ENCODE measurements at places on chromosomes 12 and 14. TPM values are rescaled to one million over a fixed set of nuclear protein-coding genes. Genes with fewer than 3 reads are reported as not detected.
A peak's percentile ranks its signal among the peaks of the same experiment; 100 is the strongest.

GRCh38 chr12:69698769-69699540 is at the start of gene BEST3:
TSS of gene BEST3 (minus strand) at chr12:69699303. CDS start at chr12:69697798, 1,505 bp downstream.
- DNase-seq: no peak

DNA sequence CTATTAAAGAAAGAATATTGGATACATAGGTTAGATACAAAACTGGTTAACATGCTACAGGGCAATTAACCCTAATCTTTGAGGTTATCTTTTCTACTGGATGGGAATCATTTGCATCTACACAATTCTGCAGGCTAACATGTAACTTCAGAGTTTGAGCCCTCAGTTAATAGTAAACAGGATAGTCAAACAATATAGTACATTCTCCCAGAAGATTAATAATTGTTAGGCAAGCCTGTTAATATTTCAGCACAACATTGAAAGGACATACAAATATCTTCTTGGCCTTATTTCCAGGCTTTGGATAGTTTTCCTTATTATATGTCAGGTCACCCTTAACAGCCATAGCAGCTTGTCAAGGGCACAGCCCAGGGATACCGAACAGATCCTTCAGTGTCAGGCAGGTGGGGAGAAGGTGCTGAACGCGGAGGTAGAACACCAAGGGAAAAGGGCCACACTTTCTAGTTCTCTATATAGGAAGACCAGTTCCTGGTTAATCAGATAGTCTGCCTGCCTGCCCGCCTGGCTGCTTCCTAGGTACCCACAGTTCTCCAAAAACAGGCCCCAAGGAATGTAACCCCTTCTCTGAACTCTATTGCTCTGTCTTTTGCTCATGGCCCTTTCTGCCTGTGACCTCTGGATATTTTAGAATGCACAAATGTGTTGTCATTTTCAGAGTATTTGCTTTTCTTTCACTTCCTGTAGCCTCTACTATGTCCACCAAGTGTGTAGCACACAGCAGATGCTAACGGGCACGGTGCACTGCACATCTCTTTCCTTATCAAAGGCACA is 256.0 kb downstream of the PCNX1 start:
- DNase-seq: no peak

DNA sequence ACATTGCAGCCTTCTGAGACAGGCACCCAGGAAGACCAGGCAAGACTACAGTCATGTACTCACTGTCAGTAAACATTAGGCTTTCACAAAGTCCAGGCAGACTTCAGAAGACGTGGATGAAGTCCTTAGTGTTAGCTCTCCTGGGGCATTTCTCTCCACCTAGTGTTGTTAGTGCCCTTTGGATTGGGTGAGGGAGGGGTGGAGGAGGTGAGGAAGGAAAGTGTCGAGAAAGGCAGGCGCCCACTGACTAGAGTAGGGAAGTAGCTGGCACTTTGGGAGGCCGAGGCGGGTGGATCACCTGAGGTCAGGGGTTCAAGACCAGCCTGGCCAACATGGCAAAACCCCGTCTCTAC is 20.2 kb downstream of the TMEM229B start:
- no peak for DNase-seq

DNA sequence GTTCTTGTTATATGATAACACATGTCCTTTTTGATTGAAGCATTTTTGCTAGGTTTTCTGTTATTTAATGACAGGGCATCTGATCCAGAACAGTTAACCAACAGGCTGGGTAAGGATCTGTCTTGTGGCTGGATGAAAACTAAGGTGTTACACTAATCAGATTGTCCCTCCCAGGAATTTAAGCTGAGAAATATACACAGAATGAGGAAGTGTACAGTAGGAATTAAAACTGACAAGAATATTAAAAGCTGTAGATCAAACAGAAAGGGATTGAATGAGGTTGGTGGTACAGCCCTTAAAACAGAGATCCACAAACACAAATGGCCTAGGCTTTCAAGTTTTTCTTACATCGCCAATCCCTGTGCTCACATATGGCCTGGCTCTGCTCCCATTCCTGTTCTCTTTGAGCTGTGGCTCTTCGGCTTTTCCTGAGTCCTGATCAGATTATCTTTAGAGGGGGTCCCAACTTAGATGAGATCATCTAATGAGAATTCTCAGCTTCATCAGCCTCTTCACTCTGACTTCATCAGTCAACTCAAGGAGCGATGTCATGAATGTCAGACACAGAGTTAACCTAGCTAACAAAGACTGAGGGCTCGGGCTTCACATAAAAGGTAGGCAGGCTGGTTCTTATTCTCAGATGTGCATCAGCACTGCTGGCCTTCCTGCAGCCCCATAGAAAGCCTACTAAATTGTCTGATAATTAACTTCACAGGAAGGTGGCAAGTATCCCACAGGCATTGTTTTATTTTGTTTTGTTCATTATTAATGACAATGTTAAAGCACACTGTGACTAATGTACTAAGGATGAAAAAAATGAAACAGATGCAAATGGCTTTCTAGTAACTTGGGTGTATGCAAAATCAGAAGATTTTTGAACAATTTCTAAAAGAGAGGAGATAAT is 11.4 kb downstream of the PYGL start:
- DNase-seq: no peak

Gene TMEM52B
- polyA plus RNA-seq: 127 TPM

DNA sequence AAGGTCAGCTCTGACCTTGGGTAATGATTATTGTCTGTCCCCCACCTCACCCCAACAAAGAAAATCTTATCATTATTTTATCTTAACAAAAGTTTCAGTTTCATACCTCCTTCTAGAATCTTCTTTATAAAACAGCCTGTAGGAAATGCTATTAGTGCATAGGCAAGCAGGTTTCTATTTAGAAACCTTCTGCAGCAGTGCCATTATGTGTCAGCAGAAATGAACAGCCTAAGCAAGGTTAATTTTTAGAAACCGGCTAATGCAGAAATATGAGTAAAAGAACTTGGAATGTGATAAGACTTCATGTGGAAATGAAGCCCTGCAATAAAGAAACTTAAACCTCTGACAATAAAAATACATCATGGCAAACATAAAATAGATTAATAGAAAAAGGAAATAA is 814.4 kb downstream of the FSCB start:
- DNase-seq: no peak

Gene RFLNA
- polyA plus RNA-seq: 7.6 TPM

DNA sequence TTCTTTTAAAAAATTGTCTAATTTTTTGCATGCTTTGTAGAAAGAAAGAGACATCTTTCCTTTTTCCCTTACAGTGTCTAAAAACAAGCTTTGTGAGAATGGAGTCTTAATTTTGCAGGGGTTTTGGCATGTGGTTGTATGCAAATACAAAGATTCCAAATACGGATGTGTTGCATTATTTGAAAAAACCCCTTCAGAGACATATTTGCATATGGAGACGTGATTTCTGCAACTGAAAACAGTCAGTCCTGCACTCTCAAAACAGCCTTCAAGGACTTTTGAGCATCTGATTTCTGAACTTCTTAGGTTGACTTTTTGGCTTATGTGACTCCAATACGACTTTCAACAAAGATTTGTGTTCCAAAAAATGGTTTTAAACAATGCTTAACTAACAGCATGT is 7.8 kb downstream of the IRAK3 start:
- no peak for DNase-seq

- DNase-seq: no peak
Measured at GRCh38 chr14:99971941-99972747, 93.1 kb upstream of the EVL start.

DNA sequence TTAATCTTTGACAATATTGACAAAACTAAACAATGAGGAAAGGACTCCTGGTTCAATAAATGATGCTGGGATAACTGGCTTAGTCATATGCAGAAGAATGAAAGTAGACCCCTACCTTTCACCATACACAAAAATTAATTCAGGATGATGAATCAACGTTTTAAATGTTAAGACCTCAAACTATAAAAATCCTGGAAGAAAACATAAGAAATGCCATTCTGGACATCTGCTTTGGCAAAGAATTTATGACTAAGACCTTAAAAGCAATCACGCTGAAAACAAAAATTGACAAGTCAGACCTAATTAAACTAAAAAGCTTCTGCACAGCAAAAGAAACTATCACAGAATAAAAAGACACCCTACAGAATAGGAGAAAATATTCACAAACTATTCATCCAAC is 97.4 kb downstream of the LMNTD1 start:
- DNase-seq: no peak

GRCh38 chr14:60925286-60925685 is 55.6 kb downstream of the TRMT5 start:
- DNase-seq: no peak

Gene SLC17A8
- polyA plus RNA-seq: 0.23 TPM

Gene SLC39A5
- 62.5 TPM for polyA plus RNA-seq

DNA sequence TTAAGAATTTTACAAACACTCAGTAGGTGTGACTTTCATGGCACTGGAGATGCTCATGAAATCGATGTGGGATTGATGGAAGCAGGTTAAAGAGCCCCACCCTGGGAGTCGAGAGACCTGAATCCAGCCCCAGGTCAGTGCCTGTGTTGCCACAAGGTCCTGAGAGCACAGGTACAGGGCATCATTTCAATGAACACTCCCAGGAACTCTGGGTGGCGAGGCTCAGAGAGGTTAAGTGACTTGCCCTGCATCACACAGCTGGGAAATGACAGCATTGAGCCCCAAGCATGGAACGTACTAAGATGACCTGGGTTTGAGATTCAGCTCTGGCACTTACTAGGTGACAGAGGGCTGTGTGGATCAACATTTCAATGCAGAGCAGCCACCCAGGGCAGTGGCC is 98.2 kb downstream of the CMKLR1 start:
- DNase-seq: no peak

DNA sequence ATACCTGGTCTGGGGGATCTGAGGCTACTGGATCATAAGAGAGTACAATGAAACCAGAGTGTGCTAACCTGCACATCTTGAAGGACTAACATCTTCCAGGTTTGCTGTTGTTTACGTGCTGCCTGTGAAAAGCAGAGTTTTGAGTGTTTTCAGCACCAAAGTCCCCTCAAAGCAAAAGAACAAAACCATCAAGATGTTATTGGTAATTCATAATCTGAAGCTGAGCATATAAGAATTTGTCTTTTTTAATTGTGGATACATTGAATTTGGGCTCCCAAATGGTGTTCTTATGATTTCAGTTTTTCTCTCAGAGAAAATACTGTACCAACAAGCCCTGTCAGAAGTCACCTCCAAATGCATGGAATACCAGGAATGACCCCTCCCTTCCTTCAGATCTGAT is 110.2 kb downstream of the BTG1 start:
- DNase-seq: no peak

- no peak for DNase-seq
Measured at GRCh38 chr12:29741342-29742241, 42.1 kb downstream of the TMTC1 start.

DNA sequence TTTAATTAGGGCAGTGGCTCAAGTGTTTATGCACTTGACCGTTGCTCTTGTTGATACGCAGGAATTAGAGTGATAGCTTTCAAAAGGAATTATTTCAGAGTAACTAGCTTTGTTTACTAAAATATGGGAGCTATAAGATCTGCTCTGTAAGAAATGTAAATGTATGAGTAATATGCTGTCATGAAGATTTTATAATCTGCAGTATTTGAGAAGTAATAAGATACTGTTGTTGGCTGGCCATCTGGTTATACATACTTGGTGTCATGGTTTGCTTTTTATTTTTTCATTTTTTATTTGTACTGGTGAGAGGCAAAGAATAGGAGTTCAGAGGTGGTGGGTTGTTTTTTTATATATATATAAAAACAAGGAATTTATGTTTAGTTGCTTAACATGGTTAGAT is 58.5 kb downstream of the PLXNC1 start:
- DNase-seq: no peak

GRCh38 chr12:40989785-40990184 is 198.3 kb upstream of the PDZRN4 start:
- DNase-seq: no peak

- DNase-seq: peak; percentile 65
Measured at GRCh38 chr14:87615822-87616679, 376.9 kb downstream of the GALC start.

- DNase-seq: no peak
Measured at GRCh38 chr14:86858031-86858430, 1135.0 kb downstream of the GALC start.

GRCh38 chr12:98674841-98675240 is 29.8 kb downstream of the APAF1 start:
- DNase-seq: no peak

GRCh38 chr12:108696111-108696995 is 35.0 kb downstream of the CORO1C start:
- no peak for DNase-seq

Gene TAS2R9
- polyA plus RNA-seq: not detected

Gene KCTD10
- 55.4 TPM for polyA plus RNA-seq

DNA sequence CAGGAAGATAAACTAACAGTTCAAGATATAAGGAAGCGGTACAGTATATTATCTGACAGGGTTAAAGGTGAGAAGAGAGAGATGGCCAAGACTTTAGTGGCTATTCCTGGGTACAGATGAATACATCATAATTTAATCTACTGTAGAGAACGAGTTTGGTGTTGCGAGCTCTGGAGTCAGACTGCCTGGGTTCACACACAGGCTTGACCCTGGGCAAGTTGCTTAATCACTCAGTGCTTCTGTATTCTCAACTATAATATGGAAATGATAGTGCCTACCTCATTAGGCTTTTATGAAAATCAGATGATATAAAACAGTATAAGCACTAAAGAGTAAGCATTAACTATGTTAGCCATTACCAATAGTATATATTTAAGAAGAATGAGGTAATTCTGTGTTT is 3.5 kb downstream of the PPM1H start:
- no peak for DNase-seq

DNA sequence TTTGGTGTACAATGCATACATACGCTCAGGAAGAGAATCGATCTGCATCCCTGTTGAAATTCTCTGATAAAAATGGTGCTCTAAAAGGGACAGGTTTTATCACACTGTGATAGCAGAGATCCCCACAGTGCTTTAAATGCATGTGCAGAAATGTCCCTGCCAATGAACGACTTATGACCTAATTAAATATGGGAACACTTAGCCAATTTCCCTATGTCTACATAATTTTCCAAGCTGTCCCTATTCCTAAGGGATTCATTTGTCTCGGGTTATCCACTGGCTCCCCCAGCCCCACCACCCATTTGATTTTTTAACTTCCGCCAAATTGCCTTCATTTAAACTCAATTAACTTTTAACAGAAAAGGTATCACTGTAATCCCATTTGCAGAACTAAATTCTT is 284.6 kb downstream of the TMEM132D start:
- DNase-seq: no peak

- no peak for DNase-seq
Measured at GRCh38 chr14:47490353-47490752, 185.1 kb downstream of the MDGA2 start.

DNA sequence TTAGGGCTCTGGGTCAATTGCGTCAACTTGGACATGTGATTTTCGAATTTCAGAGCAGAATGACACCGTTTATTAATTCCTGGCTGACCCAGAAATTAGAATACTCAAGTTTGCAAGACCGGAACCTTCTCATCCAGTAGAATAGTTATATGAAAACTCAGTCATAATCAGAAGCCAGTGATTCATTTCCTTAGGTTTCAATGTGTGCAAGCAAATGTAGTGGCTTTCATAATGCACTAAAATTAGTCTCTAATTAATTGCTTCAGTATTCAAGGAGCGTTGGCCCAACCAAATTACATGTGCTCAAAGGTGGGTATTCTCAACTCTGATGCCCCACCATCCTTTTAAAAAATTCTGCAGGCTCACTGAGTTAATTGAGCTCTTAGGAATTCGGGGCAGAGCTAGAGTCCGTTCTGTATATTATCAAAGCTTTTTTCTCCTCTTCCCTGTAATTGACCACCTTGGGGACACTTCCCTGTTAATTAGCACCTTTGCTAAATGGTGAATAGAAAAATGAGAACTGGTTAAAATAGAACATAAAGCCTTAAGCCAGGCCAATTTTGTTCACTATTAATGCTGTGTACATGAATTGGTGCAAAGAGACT is 55.4 kb downstream of the DAO start:
- DNase-seq: no peak

GRCh38 chr14:33964599-33965317 is 13.9 kb upstream of the EGLN3 start:
- no peak for DNase-seq

Gene PIWIL1
- 0.54 TPM for polyA plus RNA-seq
